ENCODE measurements at places on chromosomes 1 and 21. TPM values are rescaled to one million over a fixed set of nuclear protein-coding genes. Genes with fewer than 3 reads are reported as not detected.

ANGPTL7 gene
- not detected for total RNA-seq

NES gene
- 0.48 TPM for total RNA-seq

ATP5PB gene
- total RNA-seq: 580 TPM

WNT3A gene
- total RNA-seq: not detected

RAB25 gene
- 0.19 TPM for total RNA-seq

KIAA1614 gene
- not detected for total RNA-seq

CD1C gene
- not detected for total RNA-seq

PKLR gene
- total RNA-seq: not detected

LAMB3 gene
- total RNA-seq: 1.8 TPM

OR13G1 gene
- not detected for total RNA-seq

SLAMF9 gene
- 2.2 TPM for total RNA-seq

BCL2L15 gene
- total RNA-seq: not detected

GBP6 gene
- total RNA-seq: not detected

MXRA8 gene
- total RNA-seq: 46.0 TPM

TSSK3 gene
- 0.90 TPM for total RNA-seq

KPRP gene
- total RNA-seq: not detected

CRNN gene
- not detected for total RNA-seq

CDCP2 gene
- not detected for total RNA-seq
